Hematopoietic multipotent progenitor cell treated with erythropoietin and hydrocortisone succinate and interleukin-3 and kit ligand, for 8 days (in vitro differentiated cells): ENCODE measurements at places on chromosomes 5 and 9.
A peak's percentile ranks its signal among the peaks of the same experiment; 100 is the strongest.

DNA sequence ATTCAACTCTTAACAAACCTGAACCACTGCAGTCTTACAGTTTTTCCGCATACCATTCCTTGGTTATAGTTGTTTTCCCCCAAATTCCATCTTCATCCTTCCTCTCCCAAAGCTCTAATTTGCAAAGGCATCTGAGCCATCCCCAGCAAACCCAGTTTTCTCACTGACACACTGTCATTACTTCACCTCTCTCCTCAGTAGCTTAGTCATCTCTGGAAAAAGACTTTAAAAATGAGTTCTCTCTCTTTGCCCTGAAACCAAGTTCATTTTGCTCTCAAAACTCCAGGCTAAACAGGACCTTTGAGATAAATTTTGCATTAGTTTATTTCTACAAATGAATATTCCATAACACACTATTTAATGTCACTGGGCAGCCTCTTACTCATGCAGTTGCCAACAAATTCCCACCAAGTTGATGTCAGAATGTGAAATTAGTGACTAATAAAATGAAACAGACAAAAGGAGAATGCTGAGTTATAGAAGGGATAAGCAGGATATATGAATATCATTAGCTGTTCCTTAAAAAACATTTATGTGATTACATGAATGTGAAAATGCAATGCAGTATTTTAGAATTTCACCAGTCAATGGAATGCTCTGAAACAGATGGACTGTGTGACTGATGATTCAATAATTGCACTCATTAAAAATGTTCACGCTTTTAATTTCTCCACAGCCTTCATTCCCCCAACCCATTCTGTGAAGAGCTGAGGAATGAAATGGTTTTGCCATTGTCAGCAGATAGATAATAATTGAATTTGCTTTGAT, 107.4 kb upstream of the DMAC1 start:
- no peak for DNase-seq

DNA sequence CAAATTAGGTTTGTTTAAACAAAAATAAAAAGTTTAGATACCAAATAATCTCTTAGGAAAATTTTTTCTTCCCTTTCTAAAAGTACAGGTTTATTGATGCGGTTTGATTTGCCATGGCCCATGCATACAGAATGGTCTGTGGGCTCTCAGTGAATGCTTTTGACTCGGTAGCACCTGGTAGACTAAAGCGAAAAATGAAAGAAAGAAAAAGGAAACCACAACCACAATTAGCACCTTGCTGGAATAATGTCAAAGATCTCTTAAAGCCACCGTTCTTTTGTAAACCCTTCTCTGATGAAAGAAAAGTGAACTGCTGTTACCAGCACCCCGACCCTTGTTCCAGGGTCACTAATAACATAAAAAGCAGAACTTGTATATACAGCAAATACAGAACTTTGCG, 157.9 kb downstream of the NFIB start:
- no peak for DNase-seq

DNA sequence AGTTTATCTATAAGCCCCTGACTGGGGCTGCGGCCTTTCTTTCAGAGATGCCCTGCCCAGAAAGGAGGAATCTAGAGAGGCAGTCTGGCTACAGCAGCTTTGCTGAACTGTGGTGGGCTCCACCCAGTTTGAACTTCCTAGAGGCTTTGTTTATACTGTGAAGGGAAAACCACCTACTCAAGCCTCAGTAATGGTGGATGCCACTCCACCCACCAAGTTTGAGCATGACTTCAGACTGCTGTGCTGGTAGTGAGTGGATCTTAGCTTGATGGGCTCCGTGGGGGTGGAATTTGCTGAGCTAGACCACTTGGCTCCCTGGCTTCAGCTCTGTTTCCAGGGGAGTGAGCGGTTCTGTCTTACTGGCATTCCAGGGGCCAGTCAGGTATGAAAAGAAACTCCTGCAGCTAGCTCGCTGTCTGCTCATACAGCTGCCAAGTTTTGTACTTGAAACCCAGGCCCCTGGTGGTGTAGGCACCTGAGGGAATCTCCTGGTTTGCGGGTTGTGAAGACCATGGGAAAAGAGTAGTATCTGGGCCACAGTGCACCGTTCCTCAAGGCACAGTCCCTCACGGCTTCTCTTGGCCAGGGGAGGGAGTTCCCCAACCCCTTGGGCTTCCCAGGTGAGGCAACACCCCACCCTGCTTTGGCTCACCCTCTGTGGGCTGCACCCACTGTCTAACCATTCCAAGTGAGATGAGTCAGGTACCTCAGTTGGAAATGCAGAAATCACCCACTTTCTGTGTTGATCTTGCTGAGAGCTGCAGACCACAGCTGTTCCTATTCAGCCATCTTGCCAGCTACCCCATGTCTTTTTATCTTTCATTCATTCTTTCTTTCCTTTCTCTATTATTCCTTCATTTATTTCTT, 211.8 kb upstream of the C9orf72 start:
- no peak for DNase-seq

DNA sequence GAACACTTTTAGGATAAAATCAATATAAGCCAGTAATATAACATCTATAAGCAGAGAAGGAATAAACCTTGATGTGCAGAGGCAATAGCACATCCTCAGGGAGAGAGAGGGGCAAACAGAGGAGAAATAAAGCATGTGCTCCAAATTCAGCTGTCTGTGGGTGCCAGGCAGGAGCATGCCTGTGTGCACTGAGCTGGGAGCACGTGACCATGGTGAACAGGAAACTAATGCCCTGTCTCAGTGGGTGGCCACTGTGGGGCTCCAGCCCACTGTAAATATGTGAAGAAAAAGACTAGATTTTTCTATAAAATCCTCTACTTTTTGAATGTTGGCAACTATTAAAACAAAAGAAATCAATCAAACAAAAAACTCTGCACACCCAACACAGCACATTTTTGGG, 55.3 kb downstream of the FYB1 start:
- peak; percentile 23 for DNase-seq

DNA sequence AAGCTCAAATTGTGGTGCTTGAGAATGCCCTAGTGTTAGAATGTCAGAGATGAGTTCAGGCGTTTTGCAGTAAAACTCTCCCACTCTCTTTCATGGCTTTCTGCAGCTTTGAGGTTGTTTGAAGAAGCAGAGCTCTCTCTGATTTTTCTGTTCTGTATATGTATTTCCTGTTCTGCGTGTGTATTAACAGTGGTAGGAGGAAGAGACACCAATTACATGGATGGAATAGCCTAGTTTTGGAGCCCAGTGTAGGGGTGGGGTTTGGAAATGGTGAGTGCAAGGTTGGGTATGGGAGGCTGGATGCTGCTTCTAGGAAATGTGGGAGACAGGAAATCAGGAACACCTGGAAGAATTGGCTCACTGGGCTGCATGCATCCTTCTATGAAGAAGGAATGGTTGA, 12.4 kb downstream of the LARP1 start:
- DNase-seq: no peak

- no peak for DNase-seq
Observed at GRCh38 chr9:108445431-108446071, 410.2 kb downstream of the ACTL7B start.

DNA sequence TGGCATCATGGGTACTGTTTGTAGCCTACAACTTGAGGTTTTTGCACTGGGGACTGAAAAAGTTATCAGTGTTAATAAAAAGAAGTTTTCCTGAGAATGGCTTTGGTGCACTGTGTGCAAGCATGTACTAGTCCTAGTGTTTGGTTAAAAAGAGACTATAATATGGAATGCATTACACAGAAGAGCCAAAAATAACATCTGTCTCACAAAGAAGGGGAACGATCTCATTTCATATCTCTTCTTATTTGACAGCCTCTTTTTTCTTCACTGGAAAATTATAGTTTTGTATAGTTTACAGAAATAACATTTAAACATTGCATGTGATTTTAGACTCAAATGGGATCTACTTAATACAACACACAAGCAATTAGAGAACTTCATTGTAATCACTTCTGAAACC, 127.0 kb upstream of the GDNF start:
- no peak for DNase-seq

DNA sequence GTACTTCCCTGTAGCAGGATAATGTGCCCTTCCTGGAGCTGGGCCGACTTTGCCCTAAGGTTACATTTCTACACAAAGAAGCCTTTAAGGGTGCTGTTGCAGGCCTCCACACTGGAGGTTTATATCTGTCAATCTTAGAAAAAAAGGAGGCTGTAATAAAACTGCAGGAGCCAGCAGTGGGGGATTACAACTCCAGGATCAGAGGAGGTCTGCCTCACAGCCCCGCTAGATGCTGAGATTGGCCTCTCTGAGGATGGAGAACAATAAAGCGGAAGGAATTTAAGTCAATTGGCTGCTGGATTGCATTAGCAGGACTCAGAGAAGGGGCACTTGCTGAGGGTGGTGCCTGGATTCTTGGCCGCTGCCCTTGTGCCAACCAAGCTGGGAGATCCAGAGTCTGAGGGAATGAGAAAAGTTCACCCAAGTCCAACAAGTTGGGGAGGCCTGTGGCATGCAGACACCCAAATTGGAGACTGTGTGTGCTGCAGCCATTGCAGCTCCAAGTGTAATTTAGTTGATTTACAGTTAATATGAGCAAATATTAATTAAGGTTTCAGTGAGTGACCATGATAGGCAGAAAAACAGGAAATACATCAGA, 99.0 kb upstream of the SSBP2 start:
- DNase-seq: no peak

- DNase-seq: no peak
Observed at GRCh38 chr5:139684350-139684880, 36.3 kb downstream of the CXXC5 start.

GRCh38 chr9:95551406-95551805, 34.6 kb upstream of the PTCH1 start:
- DNase-seq: no peak

DNA sequence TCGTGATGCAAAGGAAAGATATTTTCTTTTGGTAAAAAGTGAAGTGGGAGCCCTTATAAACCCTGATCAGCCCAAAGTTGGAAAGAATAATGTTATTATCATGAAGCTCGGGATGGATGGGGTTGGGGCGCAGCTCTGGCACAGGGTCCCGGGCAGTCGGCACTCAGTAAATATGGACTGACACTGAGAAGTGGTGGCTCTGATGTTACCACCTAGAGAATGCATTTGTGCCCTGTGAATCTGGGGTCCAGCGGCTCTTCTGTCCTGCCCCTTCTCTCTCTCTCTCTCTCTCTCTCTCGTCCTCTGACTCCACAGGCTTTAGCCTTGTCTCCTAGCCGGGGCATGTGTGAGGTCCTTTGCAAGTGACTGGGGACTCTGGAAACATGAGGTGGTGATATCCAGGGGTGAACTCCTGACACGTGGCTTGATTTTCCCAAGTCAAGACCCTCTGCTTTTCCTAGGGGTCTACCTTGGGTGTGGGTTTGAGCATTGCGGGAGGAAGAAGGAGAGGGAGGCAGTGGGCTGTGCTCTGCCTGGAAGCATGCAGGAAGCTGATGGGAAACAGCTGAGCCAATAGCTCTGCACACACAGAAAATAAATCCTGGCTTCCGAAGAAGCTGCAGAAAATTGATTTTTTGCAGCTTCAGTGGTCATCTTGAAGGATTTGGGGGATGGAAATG, 162.7 kb downstream of the MACROH2A1 start:
- DNase-seq: no peak

- no peak for DNase-seq
Observed at GRCh38 chr5:160802592-160802991, 49.4 kb downstream of the ATP10B start.

GRCh38 chr5:115946655-115947054, 15.6 kb upstream of the LVRN start:
- no peak for DNase-seq

- no peak for DNase-seq
Observed at GRCh38 chr5:1177826-1178528, 23.4 kb upstream of the SLC6A19 start.

- no peak for DNase-seq
Observed at GRCh38 chr5:151134228-151134627, 23.4 kb downstream of the ANXA6 start.

- no peak for DNase-seq
Observed at GRCh38 chr5:94395468-94395867, 222.9 kb downstream of the KIAA0825 start.

DNA sequence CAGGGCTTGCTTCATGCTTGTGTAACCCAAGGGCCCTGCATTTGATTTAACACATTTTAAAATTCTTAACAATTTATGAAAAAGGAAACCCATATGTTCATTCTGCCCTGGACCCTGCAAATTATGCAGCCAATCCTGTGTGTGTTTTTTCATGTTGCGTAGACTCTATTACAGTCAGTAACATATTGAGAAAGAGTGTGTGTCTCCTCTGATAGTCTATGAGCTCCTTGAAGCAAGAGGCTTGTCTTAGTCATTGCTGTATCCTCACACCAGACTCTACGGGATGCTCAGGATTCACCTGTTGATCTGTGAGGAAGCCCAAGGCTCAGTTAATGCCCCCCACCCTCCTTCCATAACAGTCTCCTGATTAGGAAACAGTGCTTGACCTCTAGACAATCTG, 177.3 kb upstream of the DMAC1 start:
- DNase-seq: no peak

DNA sequence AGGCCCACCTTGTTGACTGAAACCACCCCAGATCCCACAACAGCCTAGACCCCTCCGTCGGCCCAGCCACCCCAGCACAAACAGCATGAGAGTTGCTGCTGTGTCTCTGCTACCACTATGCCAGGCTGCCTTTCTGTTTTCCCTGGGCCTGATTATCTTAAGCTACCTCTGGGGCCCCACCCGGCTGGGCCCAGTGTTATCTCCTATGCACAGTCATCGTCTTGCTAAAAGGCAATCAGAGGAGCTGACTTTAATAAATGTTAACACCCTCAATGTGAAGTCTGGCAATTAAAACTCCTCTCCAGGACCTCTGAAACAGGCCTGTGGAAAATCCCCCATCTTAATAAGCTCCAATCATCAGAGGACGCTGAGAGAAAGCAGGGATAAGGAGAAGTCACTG, 144.9 kb downstream of the FAM114A2 start:
- DNase-seq: peak; percentile 91

GRCh38 chr9:99400184-99400731, 178.2 kb downstream of the SEC61B start:
- no peak for DNase-seq

- no peak for DNase-seq
Observed at GRCh38 chr5:111699324-111699723, 57.7 kb downstream of the NREP start.

- no peak for DNase-seq
Observed at GRCh38 chr9:113957821-113958341, 81.8 kb downstream of the ZNF618 start.

DNA sequence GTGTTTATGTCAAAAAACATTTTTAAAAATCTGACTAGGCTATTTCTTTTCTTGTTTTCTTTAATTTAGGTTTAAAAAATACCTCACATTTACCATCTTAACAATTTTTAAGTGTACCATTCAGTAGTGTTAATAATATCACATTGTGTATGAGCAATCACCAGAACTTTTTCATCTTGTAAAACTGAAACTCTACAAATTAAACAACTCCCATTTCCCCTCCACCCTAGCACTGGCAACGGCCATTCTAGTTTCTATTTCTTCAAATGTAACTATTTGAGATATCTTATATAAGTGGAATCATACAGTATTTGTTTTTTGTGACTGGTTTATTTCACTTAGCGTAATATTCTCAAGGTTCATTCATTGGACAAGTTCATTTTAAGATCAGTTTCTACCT, 27.7 kb downstream of the PLCXD3 start:
- no peak for DNase-seq
